ENCODE measurements at places on chromosomes 1 and 21. TPM values are rescaled to one million over a fixed set of nuclear protein-coding genes. Genes with fewer than 3 reads are reported as not detected.

The TGFB2 gene
- total RNA-seq, result 11.4 TPM

The LCE1C gene
- not detected for total RNA-seq

The SPAG17 gene
- total RNA-seq, result 1.5 TPM

The SNX7 gene
- 17.5 TPM for total RNA-seq

- H3K27me3 ChIP-seq, result no peaks in the 10 kb centered on the region
- H3K36me3 ChIP-seq, result no peaks in the 10 kb centered on the region
- peaks cover 16% of the 10 kb centered on the region for H3K4me1 ChIP-seq
- H3K27ac ChIP-seq, result no peak overlapping the region
- no peak for DNase-seq
These were observed 15.9 kb downstream of the PEA15 start for GRCh38 chr1:160221089-160221488.
